Upper lobe of right lung (tissue), 1 donor: ENCODE measurements at places on chromosomes 7 and 10. TPM values are rescaled to one million over a fixed set of nuclear protein-coding genes. Genes with fewer than 3 reads are reported as not detected.

The CNTNAP2 gene
- total RNA-seq: 0.41 TPM

- no peak overlapping the region for H3K27ac ChIP-seq
- H3K4me1 ChIP-seq: no peaks in the 10 kb centered on the region
- no peaks in the 10 kb centered on the region for H3K36me3 ChIP-seq
Observed at GRCh38 chr7:113143486-113144257, 25.3 kb upstream of the SMIM30 start.

DNA sequence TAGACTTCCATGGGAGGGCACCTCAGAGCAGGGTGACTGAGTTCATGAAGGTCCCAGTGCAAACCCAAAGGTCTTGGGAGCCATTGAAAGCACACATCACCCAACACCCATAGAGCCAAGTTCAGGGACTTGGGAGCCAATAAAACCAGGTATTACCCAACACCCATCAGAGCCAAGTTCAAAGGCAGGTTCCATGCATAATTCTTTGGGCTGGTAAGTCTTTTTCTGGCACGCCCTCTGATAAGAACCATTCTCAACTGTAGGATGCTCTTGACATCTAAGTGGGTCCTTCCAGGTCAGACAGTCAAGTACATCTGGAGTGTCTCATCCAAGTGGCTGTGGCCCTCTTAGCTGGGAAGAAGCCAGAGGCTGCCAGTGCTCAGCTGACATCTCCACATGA, 63.2 kb downstream of the EBF3 start:
- peaks cover 55% of the 10 kb centered on the region for H3K27me3 ChIP-seq
- no peak overlapping the region for H3K4me3 ChIP-seq
- H3K36me3 ChIP-seq: no peaks in the 10 kb centered on the region
- H3K27ac ChIP-seq: no peak overlapping the region
- peaks cover 5% of the 10 kb centered on the region for H3K4me1 ChIP-seq

DNA sequence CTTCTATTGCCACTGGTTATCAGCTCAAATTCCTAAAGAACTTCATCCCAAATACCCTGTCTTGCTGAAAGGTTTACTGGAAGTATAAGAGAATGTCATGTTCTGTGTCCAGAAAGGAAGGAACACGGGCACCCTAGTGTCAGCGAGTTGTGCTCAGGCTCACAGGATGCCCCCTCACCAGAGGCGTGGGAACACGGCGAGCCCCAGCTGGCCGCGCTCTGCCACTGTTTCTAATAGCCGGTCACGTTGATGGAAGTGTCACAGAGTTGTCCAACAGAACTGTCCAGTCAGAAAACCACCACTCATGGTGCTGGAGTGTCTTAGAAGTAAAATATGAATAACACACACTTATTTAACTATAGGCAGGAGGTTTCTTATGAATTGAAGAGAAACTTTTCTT, 72.8 kb downstream of the FIGNL1 start:
- H3K27me3 ChIP-seq: no peaks in the 10 kb centered on the region
- H3K36me3 ChIP-seq: peaks cover under 1% of the 10 kb centered on the region
- no peak overlapping the region for H3K27ac ChIP-seq
- H3K4me3 ChIP-seq: no peak overlapping the region
- no peaks in the 10 kb centered on the region for H3K4me1 ChIP-seq

GRCh38 chr7:131497454-131497853, 59.0 kb downstream of the PODXL start:
- H3K27ac ChIP-seq: no peak overlapping the region
- H3K4me1 ChIP-seq: peaks cover under 1% of the 10 kb centered on the region

- H3K4me3 ChIP-seq: no peak overlapping the region
- no peak for DNase-seq
- H3K27me3 ChIP-seq: no peaks in the 10 kb centered on the region
- H3K27ac ChIP-seq: no peak overlapping the region
Observed at GRCh38 chr7:136009488-136010079, 32.4 kb upstream of the MTPN start.

DNA sequence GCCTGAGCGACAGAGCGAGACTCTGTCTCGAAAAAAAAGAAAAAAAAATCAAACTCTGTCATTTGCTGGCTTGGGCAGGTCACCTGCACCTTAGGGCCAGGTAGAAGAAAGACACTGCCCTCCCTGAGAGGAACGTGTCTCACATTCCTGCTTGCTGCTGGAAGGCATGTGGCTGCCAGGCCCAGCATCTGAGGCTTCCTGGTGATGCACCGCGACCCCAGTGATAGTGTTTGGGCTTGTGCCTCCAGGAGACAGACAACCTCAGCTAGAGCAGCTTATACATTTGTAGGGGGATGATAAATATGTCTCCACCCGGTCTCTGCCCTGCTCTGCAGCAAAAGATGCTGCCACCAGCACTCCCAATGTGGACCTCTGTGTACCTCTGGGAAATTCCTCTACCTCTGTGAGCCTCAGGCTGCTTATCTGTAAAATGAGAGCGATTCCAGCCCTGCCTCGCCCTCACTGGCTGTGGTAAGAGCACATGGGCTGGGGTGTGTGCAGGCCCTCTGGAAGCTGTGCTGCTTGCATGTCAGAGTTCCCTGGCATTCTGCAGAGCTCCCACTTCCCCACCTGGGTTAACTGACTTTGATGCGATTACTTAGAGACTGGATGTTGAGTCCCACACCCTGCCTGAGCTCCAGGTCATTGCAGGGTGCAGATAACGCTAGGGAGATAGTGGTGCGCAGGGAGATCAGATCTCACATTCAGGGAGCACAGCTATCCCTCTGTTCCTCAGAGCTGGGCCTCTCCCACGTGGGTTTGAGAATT, 19.9 kb downstream of the SLC29A3 start:
- H3K27me3 ChIP-seq: no peaks in the 10 kb centered on the region
- H3K27ac ChIP-seq: no peak overlapping the region
- no peak for DNase-seq
- no peak overlapping the region for H3K4me3 ChIP-seq
